CD4-positive, alpha-beta T cell treated with Interleukin-1 beta for 1 hour (primary cell): ENCODE measurements at places on chromosomes 7 and 10.

- no peak for DNase-seq
Observed at GRCh38 chr7:95433952-95434556, 774 bp downstream of the PON2 start.

- no peak for DNase-seq
Observed at GRCh38 chr7:116249969-116250553, 39.7 kb downstream of the TES start.

- no peak for DNase-seq
Observed at GRCh38 chr7:116089293-116089692, 58.7 kb upstream of the TFEC start.

DNA sequence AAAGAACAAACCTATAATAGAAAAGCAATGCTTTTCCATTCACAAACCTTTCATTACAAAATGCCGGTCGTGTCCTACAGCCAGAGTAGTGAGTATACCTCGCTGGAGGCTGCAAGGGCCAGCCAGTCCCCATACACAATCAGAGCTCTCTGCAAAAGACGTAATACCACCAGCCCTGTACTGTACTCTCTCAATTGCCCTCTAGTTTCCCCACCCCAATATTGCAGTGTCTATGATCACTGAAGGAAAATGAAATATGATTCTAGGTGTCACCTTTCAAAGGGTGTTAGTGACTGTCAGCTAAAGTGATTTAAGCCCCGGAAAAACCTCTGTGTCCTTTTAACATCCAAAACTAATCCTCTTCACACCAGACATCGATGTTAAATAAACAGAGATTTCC lies 24.8 kb downstream of the PLXNA4 start:
- DNase-seq, result no peak

DNA sequence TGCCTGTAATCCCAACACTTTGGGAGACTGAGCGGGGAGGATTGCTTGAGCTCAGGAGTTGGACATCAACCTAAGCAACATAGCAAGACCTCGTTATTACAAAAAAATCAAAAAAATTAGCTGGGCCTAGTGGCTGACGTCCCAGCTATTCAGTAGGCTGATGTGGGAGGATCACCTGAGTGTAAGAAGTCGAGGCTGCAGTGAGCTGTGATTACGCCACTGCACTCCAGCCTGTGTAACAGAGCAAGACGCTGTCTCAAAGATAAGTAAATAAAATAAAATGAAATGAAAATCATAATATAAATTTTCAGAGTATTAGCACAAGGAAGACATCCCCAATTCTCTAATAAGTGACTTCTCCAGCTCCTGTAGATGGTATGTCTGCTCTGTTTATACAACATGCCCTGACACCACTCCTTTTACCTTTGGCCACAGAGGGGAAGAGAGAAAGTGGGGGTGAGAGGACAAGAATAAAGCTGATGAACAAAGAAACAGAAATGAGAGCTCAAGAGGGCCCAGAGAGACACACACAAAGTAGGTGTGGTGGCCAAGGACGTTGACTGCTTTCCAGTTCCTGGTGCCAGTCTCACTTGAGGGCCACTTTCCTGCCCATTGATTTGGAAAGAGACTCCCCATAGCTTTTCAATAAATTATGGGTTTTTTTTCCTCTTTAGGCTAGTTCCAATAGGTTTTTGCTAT lies 62.9 kb downstream of the PTTG1IP2 start:
- no peak for DNase-seq

- DNase-seq, result no peak
Observed at GRCh38 chr10:71228875-71229675, 16.7 kb downstream of the UNC5B start.
